ENCODE measurements at places on chromosomes 2 and 18.
A peak's percentile ranks its signal among the peaks of the same experiment; 100 is the strongest.

DNA sequence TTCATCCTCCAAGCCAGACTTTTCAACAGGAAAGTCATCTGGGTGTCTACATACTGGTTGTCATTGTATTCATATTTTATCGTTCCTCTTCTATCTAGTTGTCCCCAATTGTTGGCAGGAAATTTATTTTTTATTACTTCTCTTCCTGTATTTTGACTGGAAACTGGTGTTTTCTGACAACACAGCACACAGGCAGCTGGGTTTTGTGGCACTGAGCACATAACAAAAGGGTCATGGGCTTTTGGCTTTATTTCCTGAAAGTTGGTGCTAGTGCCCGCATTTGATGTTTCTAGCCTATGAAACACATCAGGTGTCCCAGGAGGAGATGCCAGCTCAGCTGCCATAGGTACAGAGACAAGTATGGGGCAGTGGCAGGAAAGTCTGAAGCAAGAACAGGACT, 126.4 kb downstream of the TMEM17 start:
- DNase-seq, result no peak

GRCh38 chr2:18373664-18374063, 186.8 kb downstream of the RDH14 start:
- DNase-seq, result no peak

DNA sequence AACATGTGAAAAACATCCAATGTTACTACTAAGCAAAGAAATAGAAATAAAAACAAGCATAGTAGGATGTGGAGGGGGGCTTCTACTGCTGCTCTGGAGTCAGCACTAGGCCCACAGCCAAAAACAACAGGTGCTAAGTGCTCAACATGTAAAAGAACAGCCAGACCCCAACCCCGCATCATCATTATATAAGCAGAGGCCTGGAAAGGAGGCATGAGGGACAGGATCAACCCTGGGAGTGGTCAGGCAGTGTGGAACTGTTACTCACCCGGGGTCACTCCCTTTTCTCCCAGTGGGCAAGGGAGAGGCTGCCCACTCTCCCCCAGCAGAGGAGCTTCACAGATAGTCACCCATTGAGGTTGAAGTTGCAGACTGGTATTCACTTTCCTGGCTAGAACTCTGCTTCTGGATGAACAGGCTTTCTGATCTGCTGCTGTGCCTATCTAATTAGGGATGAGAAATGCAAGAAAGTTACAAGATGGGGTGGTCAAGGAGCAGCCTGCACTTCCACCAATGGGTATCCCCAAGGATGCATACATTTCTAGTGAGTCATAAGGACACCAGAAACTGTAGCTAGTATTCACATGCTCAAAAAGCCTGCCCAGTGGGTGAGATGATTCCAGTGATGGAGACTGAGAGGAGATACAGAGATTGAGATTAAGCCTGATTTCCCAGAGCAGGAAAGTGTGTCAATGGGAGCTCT, 480.1 kb upstream of the TCF4 start:
- no peak for DNase-seq

GRCh38 chr2:23351388-23352141, 33.4 kb upstream of the KLHL29 start:
- peak; percentile 54 for DNase-seq

GRCh38 chr2:22442051-22442450, 942.9 kb upstream of the KLHL29 start:
- DNase-seq, result no peak

- no peak for DNase-seq
Measured at GRCh38 chr18:37535968-37536367, 29.6 kb downstream of the CELF4 start.

DNA sequence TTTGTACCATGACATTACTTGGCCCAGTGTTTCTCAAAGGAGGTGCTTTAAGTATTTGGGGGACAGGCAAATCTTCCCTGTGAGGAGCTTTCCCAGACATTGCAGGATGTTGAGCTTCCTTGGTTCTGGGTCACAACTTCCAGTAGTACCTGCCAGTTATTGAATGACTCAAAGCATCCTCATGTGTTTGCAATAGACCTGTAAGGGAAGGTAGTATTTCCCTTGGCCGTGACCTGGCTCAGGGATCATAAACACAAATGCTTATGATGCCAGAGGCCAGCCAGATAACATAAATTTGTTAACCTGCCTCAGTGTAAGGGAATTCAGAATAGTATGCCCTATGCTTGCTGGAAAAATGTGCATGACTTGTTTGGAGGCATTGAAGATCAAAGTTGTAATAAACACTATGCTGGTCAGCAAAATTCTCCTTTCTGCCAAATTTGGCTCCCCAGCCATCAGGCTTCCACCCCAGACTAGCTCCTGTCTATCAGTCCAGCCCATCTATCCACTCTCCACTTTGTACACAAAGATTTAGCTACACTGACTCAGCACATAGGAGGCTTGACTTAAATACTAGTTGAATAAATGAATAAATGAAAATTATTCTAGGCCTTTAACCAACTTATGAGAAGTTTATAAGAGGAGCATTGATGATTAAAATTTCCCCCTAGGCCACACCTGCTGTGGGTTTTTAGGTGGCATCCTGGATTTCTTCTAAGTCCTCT, 102.0 kb upstream of the EFEMP1 start:
- no peak for DNase-seq

DNA sequence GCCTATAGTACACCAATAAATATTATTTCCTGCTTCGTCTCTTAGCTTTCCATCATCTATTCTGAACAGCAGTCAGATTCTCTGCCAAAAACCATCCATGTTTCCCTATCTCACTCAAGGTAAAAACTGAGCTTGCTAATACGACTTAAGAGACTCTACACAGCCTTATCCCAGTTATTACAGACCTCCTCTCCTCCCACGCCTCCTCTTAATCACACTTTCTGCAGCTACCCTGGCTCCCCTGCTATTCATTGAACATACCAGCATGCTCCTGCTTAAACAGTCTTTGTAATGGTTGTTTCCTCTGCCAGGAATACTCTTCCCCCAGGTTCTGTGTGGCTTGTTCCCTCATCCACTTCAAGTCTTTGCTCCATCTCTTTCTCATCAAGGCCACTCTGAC, 81.5 kb downstream of the PDE1A start:
- DNase-seq, result no peak

DNA sequence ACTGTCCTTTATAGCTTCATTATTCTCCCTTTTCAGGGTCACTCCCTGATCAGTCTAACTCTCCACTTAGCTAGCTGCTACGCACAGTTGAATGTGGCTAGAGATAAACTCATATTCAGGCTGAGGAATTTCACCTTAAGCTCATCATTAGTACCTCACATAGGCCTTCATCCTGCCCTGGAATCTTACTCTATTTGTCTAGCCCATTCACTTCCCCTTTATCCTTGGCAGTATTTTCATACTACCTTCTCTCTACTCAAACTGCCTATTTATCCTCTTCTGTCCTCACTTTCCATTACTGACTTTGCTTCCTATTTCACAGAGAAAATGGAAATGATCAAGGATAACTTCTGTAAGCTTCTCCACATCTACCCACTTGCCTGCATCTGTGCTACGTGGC, 10.6 kb upstream of the DSC2 start:
- DNase-seq, result no peak

DNA sequence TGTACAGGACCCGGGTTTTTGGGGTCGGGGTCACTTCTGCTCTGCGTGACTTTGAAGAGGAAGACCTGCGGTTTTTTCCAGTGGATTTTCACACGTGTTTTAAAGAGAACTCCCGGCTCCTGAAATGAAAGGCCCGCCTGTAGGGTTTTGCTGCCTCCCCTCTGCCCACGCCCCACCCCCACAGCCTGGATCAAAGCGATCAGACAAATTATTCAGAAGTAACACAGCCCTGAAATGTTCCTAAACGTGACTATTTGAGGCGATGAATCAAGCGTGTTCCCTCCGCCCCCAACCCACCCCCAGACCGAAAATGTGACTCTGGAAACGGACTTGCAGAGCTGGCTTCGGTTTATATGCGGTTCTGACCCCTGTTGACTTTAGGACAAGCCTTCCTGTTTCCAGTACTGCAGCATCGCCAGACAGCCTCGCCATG, 28.7 kb upstream of the SMIM21 start:
- no peak for DNase-seq

DNA sequence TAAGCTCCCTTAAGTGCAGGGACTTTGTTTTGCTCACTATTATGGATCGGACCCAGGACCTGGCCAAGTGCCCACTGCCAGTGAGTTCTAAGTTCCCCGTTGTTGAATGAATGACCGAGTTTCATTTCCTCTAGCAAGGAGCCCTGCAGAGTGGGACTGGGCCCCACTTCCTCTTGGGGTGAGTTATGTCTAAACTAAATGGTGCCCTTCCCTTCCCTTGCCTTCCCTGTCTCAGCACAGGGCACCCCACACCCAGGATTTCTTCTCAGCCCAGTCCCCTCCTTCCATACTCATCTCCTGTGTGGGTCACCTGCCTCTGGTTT, 195.3 kb upstream of the HS6ST1 start:
- DNase-seq, result peak; percentile 82

DNA sequence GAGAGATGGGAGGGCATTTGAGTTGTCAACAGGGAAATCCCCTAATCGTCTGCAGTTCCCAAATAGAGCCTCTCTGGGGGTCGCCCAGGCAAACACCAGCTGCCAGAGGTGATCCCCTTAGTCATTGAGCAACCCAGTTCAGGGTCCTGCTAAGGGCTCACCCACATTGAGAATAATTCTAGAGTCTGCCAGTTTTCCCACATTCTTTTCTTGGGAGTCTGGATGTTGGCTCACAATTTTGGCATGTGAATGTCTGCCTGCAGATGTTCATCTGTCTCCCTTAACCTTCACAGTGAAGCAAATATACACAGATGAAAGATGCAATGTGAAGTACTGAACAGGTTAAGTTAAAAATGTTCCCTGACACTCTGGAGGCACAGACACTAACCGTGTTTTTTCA, 11.4 kb upstream of the SMIM21 start:
- no peak for DNase-seq

- DNase-seq, result peak; percentile 7
Measured at GRCh38 chr2:202196727-202197126, 41.7 kb downstream of the SUMO1 start.

- DNase-seq, result no peak
Measured at GRCh38 chr2:227163998-227164762, at the start of the genes COL4A3 and COL4A4. TSS of gene COL4A3 (plus strand) at chr2:227164624. CDS start at chr2:227164727, 103 bp downstream. TSS of gene COL4A4 (minus strand) at chr2:227164205. CDS start at chr2:227147483, 16,722 bp downstream.

Measured in inflammatory macrophage treated with lipopolysaccharide for 1 hour (primary cell).